ENCODE measurements at places on chromosomes 4 and X.

DNA sequence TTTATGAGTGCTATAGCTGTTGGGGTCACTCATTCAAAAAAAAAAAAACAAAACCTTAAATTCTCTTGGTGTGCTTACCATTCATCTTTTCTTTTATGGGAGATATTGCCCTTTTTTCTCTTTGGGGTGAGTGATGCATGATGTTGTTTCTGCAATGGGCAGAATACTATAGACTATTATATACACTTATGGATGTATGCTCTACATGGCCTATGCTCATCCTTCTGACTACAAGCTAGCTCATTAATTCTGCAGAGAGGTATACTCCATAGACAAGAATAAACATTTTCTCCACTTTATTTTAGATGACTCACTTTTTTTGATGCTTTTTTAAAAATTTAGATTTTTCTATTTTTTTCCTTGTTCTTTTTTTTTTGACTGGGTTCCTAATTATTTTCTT, 160.3 kb upstream of the ANK2 start:
- no peak for DNase-seq

DNA sequence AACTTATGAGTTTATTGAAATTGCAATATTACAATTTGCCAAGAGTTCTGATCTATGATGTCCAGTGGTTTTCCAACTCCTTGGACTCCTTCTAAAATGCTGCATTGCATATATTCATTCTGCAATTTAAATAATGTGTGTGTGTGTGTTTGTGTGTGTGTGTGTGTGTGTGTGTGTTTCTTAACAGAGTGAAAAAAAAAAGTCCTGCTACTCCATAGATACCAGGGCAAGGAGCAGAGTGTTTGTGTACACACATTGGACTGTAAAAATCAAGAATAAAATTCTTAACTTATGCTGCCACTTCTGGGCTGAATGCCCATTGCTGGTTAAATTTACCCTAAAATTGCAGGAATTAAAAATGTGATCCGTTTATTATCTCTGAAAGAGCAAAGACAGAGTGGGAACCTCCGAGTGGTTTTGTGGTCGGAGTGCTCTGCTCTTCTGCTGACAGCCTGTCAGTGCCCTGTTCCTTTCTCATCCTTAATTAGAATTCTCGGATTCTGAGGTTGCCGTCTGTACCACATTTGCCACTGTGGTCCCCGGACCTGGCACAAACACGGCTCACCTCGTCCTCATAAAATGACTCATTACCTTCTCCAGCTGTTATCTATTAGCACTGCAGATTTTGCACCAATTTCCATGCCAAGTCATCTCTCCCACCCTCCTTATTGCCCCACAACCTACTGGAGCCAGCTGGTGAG, 355.5 kb downstream of the KCNIP4 start:
- DNase-seq, result no peak

DNA sequence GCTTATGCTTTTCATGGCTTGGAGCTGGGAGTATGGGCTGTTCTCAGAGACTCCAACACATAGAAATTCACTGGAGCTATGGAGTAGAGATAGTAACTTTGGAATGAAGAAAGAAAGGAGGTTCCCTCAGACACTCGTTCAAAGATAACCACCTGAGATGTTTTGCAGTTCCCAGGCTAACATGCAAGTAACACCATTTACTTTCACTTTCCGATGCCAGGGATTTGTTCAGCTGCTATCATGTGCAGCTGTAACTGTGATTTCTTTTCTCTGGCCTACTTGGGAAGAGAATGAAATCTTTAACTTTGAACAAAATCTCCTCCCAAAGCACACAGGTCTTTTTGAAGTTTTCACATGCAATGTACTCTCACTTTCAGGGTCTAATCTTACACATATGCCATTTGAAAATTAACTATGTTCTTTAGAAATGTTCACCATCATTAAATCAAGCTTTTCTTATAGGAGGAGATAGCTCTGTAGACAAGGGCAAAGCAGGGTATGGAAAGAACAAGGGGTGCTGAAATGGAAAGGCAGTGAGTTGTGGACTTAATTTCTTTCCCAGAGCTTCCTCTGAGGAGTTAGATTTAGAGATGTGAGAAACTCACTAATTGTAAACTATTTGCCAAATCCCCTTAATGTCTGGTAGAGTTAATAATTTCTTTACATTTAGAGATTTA, 514.3 kb downstream of the PDHA2 start:
- DNase-seq, result no peak

- no peak for DNase-seq
Measured at GRCh38 chr4:80196922-80197573, at the start of gene PRDM8. Gene PRDM8, plus strand, starts transcription at chr4:80197503. Its CDS starts 2,578 bp downstream, at chr4:80200081.

GRCh38 chr4:8294036-8294435, 24.5 kb downstream of the HTRA3 start:
- DNase-seq, result no peak

- no peak for DNase-seq
Measured at GRCh38 chrX:72097098-72097497, 34.6 kb downstream of the RTL5 start.

GRCh38 chr4:29259556-29259955, 1460.6 kb upstream of the PCDH7 start:
- DNase-seq, result no peak

GRCh38 chrX:43467608-43468234, 188.4 kb upstream of the MAOA start:
- no peak for DNase-seq

DNA sequence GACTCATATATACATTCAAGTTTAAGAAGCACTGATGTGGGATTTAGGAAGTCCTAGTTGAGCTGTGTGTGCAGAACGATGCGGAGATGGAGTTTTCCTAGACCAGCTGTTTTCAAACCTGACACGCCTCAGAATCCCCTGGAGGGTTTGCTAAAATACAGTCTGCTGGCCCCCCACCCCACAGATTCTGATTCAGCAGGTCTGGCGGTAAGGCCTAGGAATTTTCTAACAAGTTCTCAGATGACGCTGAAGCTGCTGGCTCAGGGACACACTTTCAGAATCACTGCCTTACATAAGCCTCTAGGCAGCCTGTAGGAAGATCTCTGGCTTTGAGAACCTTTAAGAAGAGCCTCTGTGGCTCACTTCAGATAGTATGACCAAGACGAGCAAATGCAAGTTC, 73.1 kb downstream of the PHEX start:
- DNase-seq, result no peak

DNA sequence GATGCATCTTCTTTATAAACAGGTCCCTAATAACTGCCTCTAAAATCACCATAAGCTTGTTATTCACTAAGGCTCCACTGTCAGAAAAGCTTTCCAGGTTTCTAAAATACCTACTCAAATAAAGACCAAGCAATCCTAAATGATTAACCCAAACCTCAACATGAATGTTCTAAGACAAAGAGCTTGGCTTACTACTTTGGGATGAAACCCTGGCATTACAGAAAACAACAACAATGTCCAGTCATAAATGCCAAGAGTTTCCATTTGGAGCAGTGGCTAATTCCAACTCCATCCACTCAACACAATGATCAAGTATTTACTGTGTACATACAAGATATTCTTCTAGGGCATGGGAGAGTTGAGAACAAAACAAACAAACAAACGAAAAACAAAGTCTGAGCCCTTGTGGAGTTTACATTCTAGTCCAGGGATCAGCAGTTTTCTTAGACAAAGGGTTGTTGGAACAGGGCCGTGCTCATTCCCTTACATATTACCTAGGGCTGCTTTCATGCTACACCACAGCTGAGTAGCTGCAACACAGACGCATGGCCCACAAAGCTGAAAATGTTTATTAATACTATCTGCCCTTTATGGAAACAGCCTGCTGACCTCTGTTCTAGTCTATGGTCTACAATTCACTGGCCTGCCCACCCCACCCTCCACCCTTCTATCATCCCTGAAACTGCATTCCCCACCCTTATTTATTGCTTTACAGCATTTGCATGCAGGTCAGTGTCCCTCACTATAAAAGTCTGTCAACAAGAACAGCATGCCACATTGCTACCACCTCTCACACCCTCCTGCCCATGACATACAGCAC, 23.7 kb downstream of the ABCG2 start:
- DNase-seq, result no peak

GRCh38 chrX:41686788-41687187, 2.0 kb upstream of the GPR34 start:
- no peak for DNase-seq

DNA sequence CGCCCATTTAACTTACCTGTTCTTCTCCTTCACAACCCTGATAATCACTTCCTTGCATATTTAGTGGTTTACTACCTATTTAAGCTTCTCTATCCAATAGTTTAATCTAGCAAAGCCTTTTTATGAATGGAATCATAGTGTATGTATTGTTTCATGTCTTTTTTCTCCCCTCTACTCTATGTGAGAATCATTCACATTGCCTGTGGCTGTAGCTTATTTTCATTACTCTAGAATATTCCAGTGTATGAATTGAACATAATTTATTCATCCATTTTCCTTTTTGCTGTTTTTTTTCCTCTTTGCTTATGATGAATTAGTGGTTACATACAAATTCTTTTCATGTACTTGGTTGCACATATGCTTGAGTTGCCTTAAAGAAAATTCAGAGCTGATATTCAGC, 490 bp upstream of the ADH4 start:
- no peak for DNase-seq

- no peak for DNase-seq
Measured at GRCh38 chr4:102641793-102642192, 119.0 kb downstream of the MANBA start.

- no peak for DNase-seq
Measured at GRCh38 chr4:185520119-185520518, 15.2 kb downstream of the PDLIM3 start.

DNA sequence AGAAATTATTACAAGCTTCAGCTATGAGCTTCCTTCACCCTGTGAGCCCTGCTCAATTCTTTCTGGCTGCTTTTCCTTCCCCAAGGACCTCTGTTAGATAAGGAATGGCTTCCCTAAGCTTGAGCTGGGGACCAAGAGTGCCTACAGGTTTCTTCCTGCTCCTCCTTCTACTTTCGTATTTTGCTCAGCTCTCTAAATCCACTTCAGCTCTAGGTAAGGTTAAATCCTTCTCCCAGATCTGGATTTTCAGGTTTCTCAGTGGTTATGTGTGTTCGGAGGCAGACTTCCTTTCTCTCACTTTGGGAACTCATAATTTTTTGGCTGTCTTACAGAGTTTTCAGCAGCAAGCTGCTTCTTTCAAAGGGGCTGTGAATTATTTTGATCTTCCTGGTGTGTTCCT, 21.9 kb upstream of the ZDHHC15 start:
- no peak for DNase-seq

- DNase-seq, result no peak
Measured at GRCh38 chrX:7852166-7852565, 9.2 kb downstream of the VCX start.

Data from stimulated activated CD4-positive, alpha-beta T cell treated with anti-CD3 and anti-CD28 coated beads, Interleukin-12 subunit alpha, Interleukin-12 subunit beta, amount 100 ng/mL, for 24 hours (primary cell).